Liver (tissue), 10 donors: ENCODE measurements at places on chromosomes 2 and 18. TPM values are rescaled to one million over a fixed set of nuclear protein-coding genes. Genes with fewer than 3 reads are reported as not detected.

DNA sequence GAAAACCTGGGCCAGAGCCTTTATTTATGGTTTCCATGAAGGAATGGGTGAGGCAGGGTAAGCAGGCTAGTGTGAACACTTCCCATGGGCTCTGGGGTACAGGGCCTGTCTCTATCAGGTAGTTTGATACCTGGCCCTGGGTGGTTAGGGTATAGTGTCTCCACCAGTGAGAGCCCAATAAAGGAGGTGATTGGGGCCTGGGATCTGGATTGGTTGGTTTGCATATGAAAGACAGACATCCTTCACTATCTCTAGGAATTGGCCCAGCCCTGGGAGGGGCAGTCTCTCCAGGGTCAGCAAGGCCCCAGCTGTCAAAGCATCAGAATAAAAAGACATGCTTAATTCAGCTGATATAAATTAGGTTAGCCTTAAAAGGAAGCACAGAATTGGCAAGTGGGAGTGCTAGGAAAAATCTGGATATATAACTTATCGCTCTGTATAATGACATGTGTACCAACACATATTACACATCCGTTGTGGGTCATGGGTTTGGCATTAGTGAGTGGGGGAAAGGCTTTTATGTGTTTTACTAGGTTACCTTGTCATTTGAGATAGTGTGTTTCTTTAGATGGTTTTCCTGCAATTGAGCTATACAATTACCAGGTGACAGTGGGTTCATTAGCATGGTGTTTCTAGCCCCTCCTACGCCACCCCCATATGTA lies 18.5 kb upstream of the TMEM178A start:
- no peak for DNase-seq

DNA sequence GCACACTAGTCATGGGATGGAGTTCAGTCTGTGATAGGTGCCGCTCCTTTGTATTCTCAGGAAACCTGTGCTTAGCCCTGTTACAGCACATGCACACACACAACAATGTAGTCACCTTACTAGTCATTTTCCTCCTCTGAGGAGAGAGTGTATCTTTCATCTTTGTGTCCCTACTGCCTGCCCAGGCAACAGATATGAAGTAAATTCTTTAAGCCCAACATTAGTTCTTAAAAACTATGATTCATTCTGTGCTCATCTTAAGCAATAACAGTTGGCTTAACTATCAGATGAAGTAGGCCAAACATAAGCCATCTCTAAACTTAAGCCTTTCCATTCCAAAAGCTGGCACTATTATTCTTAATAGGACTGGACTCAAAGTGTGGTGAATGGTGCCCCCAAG lies 186.5 kb downstream of the LNPK start:
- no peak for DNase-seq

DNA sequence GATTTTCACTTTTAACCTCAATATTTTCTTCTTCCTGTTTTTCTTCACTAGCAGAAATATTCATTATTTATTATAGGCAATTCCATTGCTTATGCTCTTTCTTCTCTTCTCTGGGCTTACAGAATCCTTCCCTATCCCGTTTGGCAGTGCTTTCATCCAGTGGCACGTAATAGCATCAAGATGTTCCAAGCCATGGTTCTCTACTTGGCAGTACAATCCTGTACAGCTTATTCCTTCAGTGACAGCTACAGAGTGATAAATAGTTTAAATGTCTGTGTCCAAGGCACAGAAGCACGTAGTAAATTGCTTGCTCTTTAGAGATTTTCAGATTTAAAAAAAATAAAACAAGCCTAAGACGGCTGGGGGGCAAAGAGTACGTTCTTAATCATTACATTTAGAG lies 1964.3 kb downstream of the SUCLG1 start:
- no peak for DNase-seq

GRCh38 chr2:145110668-145111356 lies 590.9 kb upstream of the ZEB2 start:
- no peak for DNase-seq

DNA sequence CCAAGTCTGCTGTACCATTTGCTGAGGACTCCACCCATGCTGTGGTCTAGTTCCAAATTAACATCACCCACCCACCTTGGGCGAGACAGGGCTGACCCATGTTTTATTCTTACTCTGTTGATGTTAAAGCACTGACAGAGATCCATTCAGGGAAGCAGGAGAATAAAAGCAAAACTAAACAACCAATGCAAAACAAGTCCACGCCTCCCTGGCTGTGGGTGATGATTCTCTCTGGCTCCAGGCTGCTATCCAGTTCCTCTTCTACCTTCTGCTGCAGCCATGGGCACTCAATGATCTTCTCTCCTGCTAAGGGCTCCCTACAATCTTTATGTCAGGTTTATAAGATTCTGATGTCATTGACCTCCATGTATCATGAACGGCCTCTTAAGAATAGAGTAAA lies 786.6 kb upstream of the ID2 start:
- no peak for DNase-seq

- no peak for DNase-seq
Observed at GRCh38 chr2:152413228-152414030, 78.5 kb downstream of the FMNL2 start.

GRCh38 chr2:110794390-110794789 lies 62.0 kb downstream of the ACOXL start:
- no peak for DNase-seq

GRCh38 chr2:173986805-173987204 lies 21.6 kb upstream of the SP3 start:
- no peak for DNase-seq

PAX3 gene
- not detected for total RNA-seq

DNA sequence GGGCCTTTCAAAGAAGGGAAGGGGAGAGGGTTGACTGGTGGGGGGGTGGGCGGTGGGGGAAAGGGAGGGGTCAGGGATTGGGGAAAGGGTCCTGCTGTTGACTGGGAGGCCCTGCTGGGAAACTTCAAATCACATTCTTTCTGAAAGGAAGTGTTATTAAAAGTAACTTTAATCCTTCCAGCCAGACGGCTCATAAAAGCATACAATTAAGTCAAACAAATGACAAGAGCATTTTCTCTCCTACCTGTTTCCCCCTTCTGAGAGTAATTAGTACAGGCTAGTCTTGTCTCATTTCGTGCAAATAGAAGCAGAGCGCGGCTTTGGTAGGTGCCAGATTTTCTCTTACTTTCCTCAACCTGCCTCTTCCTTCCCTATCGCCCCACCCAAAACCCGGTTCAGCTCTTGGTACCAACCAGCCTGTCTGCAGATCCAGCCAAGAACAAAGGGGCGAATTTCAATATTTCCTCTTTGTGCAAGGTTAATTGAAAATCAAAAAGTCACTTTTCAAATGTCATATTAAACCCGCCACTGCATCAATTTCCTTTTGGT lies 2112.6 kb upstream of the PIK3C3 start:
- DNase-seq: no peak

TEX44 gene
- not detected for total RNA-seq

DSC3 gene
- total RNA-seq: 0.05 TPM

- DNase-seq: peak; percentile 29
Observed at GRCh38 chr2:10495311-10495987, 47.3 kb upstream of the ODC1 start.

DNA sequence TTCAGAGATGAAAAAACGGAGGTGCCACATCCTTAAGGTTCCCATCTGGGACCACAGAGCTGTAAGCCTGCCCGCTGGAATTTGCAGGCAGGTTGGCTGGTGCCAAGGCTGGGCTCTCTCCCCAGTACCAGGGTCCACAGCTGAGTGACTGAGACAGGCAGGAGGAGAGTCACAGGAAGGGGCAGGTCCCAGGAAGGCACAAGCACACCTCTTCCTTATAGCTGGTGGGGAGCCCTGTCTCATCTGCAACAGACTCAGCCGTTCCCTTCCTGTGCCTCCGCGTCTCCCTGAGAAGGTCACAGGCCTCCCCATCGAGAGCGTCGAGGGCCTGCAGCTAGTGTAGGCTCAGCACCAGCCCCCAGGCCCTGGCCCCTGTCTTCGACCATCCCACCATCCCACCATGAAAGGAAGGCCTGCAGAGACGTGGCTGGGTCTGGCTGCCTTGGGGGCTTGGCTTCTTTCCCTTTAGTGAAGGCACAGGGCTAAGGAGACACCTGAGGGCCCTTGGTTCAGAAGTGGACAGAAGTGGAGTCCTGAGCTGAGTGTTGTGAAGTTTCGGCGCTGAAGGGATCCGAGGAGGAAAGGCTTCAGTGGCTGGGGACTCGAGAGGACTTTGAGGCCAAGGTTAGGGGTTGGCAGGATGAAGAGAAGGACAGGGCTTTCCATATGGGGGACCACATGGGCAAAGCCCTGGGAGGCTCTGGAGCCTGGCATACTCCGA lies 26.8 kb downstream of the GLI2 start:
- no peak for DNase-seq

GRCh38 chr2:176205126-176205525 lies 16.7 kb downstream of the HOXD1 start:
- DNase-seq: no peak

GRCh38 chr2:224971214-224971613 lies 71.1 kb downstream of the DOCK10 start:
- no peak for DNase-seq

CCL20 gene
- total RNA-seq: 5.9 TPM

REG3A gene
- total RNA-seq: not detected

DNA sequence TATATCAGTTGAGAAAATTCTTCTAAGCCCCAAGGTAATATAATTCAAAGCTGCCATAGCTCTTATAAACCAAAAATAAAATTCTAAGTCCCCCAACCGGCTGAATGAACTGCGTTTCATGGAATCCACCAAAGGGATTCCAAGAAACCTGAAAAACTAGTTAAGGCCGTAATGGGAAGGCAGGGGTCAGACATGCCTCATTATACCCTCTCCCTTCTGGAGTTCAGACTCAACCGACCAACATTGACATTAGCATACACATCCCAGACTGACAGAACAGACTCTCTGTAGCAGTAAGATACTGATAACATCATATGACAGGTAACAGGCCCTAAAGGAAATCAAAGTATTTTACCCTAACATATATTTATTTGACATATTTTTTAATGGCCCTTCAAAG lies 31.4 kb upstream of the PHLPP1 start:
- DNase-seq: no peak

DNA sequence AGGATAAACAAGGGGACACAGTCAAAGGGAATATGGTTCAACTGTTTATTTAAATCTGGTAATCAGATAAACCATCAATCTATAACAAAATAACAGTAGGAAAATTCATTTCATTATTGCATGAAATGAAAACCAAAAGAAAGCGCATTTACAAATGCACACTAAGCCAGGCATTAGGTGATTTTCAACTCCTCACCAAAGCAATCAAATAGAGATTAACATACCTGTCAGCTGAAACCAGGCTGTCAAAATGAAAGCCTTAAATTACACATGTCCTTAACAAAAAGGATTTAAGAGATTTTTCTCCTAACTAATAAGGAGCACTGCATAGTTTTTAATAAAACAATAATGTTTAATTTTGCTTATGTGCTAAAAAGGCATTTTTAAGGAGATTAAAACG lies 23.0 kb downstream of the STK39 start:
- DNase-seq: no peak

DNA sequence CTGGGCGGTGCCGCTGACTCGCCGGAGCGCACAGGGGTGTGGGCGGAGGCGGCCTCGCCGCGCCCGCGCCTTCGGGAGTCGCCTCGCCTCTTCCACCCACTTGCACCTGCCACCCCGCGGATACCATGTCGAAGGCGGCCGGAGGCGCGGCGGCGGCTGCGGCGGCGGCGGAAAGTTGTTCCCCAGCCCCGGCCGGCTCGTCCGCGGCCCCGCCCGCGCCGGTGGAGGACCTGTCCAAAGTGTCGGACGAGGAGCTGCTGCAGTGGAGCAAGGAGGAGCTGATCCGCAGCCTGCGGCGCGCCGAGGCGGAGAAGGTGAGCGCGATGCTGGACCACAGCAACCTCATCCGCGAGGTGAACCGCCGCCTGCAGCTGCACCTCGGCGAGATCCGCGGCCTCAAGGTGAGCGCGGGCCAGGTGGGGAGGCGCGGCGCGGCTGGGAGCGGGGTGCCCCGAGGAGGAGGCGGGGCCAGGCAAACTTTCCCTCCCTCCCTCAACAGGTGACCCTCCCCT lies 766 bp downstream of the CCDC85A start:
- no peak for DNase-seq

CERS6 gene
- 20.4 TPM for total RNA-seq
